Upper lobe of left lung (tissue), 6 donors: ENCODE measurements at places on chromosomes 4 and X.

DNA sequence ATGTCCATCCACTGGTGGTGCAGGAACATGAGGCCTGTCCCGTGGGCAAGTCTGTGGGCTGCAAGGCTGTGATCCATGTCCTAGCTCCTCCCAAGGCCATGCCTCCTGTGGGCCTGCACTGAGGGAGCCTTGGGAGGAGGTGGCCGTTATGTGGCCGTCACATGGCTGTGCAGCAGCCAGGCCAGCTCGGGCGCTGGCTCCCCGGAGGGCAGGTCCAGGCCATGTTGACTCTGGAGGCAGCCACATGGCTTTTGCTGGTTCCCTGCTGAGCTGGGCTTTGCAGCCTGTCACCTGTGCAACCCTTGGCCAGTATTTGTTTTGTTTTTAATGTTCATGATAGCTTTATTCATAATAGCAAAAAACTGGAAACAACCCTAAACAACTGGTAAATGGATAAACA, 13.3 kb downstream of the ADRA2C start:
- DNase-seq: no peak

DNA sequence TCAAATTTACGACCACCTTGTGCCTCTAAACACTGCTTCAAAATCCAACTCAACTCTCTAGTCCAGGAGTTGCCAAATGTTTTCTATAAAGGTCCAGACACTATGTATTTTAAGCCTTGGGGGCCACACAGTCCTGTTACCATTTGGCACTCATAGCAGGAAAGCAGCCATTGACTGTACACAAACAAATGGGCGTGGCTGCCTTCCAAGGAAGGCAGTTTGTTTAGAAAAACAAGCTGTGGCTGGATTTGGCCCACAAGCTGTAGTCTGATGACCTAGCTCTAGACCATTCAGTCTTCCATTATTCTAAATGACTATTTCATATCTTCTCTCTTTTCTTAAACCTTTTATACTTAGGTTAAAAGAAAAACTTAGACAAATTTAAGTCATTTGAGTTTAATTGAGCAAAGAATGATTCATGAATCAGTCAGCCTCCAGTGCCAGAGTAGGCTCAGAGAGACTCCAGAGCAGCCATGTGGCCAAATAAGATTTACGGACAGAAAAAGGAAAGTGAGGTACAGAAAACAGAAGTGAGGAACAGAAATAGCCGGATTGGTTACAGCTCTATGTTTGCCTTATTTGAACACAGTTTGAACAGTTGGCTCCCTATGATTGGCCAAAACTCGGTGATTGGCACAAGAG, 825.8 kb upstream of the LCORL start:
- no peak for DNase-seq

GRCh38 chrX:44314808-44315207, 28.7 kb downstream of the EFHC2 start:
- no peak for DNase-seq

- DNase-seq: no peak
These were observed 5.2 kb downstream of the MAP9 start for GRCh38 chr4:155371432-155372043.

- no peak for DNase-seq
These were observed 13.0 kb downstream of the IL13RA1 start for GRCh38 chrX:118740276-118740889.

GRCh38 chrX:120726294-120726693, 96.4 kb upstream of the C1GALT1C1 start:
- DNase-seq: no peak

DNA sequence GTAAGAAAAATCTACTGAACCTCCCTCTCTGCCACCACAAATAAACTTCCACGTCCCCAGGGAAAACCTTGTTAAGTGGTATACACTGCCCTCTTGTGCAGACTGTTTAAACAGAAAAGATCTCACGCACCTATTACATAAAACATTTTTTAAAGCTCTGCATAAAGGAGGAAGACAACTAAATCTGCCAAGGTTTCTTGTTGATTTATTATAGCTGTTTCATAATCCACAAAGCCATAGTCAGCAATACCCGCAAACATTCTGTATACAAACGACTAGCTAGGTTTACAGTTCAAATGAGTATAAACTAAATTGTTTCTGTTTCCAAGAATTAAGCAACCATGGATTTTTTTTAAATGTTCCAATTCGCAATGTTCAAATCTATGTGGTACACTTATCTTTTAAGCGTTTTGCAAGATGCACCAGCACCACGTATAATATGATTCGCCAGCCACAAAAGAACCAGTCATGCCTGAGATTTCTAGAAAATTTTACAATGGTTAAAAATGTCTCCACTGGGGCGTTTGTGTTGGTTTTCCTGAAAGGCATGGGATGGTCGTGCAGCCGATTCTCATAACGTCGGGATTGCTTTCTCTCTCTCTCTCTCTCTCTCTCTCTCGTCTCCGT, 164.6 kb downstream of the PRKX start:
- DNase-seq: no peak

- no peak for DNase-seq
These were observed 88.6 kb upstream of the FRMPD3 start for GRCh38 chrX:107360788-107361360.

GRCh38 chrX:133389975-133390374, 25.3 kb downstream of the GPC4 start:
- no peak for DNase-seq

DNA sequence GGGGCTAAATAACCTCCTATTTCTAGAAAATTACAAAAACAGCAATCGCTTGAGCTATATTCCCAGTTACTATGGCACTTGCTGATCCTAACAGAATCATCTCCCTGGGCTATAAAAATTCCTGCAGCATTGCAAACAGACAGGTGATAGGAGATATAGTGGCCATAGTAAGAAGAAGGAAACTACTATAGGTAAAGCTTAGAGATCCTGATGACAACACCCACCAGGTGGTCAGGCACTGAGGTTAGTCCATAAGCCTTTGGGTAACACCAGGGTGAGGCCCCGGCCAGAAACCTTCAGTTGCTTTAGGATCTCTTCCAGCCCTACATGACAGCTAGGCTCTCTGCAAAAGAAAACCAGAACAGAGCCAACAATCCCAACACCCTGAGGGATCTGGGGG, 197.9 kb upstream of the PPP1R2C start:
- no peak for DNase-seq

GRCh38 chrX:78946178-78946931, 1.2 kb downstream of the P2RY10 start:
- no peak for DNase-seq

GRCh38 chrX:150478496-150479492, 89.6 kb upstream of the MTM1 start:
- DNase-seq: no peak

GRCh38 chrX:9396930-9397329, 67.9 kb upstream of the TBL1X start:
- DNase-seq: no peak

DNA sequence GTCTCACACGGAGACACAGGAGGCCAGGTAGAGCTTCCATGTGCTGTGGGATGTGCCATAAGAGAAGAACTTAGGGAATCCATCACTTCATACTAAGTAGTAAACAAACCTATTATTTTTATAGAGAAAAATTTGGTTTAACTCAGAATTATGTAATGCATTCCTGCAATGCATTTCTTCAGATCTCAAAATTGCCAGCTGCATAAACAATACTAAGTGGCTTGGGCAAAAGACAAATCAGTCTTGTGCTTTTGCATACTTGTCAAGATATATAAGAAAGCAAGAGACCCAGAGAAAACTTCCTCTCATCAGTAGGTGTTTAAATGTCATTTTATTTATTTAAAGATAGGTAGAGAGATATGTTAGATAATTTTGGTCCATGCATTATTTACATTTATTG, 382.1 kb upstream of the CTSO start:
- no peak for DNase-seq

GRCh38 chr4:119010909-119011606, 122.4 kb downstream of the SYNPO2 start:
- DNase-seq: no peak

GRCh38 chr4:75916091-75916661, 13.9 kb upstream of the PPEF2 start:
- no peak for DNase-seq

DNA sequence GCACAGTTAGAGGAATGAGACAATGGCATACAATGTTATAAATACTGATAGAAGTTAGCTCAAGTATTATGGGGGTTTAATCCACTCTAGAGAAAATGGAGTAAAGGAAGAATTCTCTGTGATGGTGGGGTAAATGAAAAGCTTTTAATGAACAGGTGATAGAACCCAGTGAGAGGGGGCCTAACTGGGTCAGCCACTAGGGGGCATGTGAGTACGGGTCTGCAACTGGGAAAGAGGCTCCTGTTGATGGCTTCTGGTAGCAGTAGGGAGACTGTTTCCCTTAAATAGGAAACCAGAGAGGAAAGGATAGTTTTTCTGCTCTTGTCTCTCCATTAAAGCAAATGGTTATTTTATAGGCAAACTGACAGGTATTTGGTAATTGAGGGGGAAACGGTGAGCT, 132.8 kb upstream of the GPR101 start:
- DNase-seq: no peak

DNA sequence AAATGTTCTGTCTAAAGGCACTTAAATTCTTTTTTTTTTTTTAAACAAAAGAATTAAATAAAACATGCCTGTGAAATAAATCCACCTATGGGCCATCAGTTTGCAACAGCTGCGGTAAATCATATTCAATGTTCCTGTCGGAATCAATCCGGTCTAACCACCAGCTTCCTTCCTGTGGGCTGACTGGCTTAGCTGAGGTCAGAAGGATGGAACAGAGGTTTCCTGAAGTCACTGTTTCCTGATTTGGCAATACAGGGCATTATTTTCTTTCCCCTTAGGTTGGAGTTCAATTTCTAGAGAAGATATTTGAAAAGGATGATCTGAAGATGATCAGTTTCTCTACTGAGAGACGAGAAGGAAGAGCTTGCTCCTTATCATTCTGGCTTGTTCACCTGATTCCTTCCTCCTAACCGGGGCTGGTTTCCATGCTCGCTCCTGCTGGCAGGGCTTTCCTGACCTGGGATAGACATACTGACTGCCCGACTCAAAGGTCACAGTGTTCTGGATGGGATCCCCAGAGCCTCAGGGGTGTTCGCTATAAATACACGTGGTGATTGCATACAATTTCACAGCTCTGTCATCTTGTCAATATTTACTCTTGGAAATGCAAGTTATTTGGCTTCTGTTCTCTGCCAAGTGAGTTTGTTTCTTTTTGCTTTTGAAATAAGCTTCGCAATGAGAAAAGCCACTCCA, 21.7 kb downstream of the PDLIM3 start:
- no peak for DNase-seq

DNA sequence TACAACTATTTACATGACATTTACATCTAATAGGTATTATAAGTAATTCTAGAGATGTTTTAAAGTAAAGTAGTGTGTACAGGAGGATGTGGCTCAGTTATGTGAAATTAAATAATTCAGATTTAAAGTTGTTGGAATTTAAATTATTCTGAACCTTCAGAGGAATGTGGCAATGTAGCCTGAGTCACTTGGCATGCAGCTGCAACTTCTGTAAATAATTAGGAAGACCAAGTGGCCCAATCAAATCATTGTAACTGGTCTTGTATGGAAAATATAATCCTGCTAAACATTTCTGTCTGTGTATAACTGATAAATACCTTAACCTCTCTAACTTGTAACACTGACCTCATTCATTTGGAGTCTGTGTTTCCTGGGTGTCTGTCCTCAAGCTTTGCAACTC, 828.9 kb downstream of the GLUD2 start:
- DNase-seq: no peak

GRCh38 chr4:41209187-41209586, 5.2 kb downstream of the APBB2 start:
- DNase-seq: peak; percentile 36

GRCh38 chr4:38470735-38471262, 193.2 kb upstream of the KLF3 start:
- no peak for DNase-seq

- no peak for DNase-seq
These were observed 786.2 kb downstream of the RAB28 start for GRCh38 chr4:12697970-12698369.

- DNase-seq: peak; percentile 52
These were observed 49.0 kb upstream of the ZNF157 start for GRCh38 chrX:47321386-47321785.

DNA sequence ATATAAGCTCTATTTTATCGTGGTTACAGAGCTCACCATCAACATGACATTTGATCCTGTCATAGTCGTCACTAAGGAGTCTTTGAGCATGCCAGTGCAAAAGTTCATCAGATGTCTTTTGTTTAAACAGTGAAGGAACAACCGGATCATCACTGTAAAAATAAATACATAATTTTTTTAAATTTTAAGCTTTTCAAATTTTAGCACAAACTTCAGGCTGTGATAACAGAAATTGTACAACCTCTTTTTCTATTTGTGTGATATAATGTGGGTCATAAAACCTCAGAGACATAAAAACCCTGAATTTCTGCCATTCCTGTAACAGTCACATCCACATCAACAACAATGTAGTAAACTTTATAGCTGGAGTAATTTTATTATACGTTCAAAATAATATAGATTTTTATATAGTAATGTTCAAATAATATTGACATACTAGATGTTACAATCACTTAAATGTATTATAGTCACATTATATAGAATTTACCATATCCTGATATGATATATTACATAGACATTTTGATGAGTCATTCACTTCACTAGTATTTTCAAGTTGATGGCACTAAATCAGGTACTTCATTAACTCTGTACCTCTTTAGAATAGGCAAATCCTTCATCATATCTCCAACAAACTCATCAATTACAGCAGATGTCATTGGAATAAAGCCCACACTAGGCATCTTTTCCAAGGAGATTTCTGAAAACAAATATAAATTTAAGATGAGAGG, 47.7 kb downstream of the DDX60L start:
- no peak for DNase-seq

- no peak for DNase-seq
These were observed 12.2 kb upstream of the MCF2 start for GRCh38 chrX:139720136-139720535.

GRCh38 chr4:124635331-124635730, 77.2 kb downstream of the ANKRD50 start:
- DNase-seq: no peak

- DNase-seq: no peak
These were observed 81.8 kb upstream of the MAGEA4 start for GRCh38 chrX:151830911-151831310.

GRCh38 chrX:39063037-39063436, 261.8 kb downstream of the MID1IP1 start:
- DNase-seq: peak; percentile 84

DNA sequence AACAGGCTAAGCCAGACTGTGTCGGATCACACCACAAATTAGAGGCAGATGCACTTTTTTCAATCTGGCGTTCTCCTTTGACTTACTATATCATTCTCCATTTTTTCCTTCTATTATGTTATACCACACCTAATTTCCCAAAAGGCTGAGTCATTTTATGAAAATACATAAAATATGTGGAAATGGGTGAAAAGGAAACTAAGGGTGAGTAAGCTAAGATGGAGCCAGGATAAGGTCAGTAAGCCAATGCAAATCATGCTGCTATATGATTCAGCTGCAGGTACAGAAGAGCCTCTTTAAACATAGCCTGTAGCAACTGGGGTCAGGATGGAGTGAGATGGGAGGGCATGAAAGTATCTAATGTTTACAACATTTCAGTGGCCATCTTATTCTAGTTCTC, 94.0 kb upstream of the TEX13A start:
- DNase-seq: no peak

GRCh38 chr4:75717408-75717807, 7.0 kb upstream of the USO1 start:
- DNase-seq: no peak
